Breast epithelium (tissue), 4 donors: ENCODE measurements at places on chromosomes 2 and 18. TPM values are rescaled to one million over a fixed set of nuclear protein-coding genes. Genes with fewer than 3 reads are reported as not detected.
A peak's percentile ranks its signal among the peaks of the same experiment; 100 is the strongest.

- no peak for DNase-seq
Observed at GRCh38 chr2:10688921-10689807, 611 bp downstream of the NOL10 start.

GRCh38 chr2:148135705-148136104, 114.8 kb downstream of the MBD5 start:
- DNase-seq: no peak

DNA sequence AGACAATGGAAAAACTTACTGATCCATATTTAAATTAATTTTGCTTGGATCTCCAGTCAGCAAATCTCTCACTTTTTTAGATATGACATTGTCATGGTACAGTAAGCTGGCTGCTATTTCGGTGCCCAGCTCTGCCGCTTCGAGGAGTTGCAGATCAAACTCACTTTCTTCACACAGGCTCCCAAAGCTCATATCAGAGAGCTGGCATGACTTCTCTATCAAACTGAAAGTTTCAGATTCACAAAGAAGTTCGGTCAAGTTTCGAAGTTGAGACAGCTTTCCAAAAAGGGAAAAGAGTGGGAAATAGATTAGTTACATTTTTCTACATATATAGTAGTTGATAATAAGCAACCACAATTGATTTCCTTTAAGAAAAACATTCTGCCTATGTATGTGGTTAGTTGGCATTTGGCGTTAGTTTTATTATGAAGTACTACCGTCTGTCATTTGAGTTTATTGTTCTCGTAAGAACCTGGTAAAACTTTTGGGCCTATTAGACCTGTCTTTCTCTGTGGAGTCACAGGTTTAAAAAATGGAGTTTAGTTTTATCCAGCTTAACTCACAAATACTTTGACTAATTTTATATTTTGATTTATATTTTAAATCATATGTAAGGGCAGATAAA, 118.8 kb downstream of the ABCA12 start:
- DNase-seq: no peak

DNA sequence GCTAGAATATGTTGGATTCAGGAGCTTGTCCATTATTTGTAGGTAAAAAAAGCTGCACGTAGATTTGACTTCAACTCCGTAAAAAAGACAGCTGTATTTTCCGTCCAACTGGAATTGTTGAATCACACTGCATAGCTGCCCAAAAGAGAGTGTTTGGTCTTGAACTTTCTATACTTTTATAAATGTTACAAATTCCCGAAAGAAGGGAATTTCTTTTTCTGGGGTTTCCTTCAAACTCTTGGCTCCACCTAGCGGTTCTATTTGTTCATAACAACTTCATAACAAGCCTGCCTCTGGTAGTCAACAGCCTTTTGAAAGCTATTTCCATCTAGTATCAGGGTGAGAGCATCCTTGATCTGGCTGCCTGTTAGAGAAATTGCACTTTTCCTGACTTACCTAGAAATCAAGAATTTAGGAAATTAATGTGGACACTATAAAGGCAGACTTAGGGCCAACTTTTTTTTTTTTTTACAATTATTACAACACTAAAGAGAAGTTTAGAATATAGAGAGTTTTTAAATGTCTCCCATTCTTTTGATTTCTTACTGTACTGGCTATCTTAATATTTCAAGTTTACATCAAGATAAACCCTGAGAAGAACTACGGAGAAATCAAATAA, 48.1 kb downstream of the TMEM185B start:
- no peak for DNase-seq

GRCh38 chr2:102449370-102449974, 23.6 kb upstream of the SLC9A4 start:
- no peak for DNase-seq

DNA sequence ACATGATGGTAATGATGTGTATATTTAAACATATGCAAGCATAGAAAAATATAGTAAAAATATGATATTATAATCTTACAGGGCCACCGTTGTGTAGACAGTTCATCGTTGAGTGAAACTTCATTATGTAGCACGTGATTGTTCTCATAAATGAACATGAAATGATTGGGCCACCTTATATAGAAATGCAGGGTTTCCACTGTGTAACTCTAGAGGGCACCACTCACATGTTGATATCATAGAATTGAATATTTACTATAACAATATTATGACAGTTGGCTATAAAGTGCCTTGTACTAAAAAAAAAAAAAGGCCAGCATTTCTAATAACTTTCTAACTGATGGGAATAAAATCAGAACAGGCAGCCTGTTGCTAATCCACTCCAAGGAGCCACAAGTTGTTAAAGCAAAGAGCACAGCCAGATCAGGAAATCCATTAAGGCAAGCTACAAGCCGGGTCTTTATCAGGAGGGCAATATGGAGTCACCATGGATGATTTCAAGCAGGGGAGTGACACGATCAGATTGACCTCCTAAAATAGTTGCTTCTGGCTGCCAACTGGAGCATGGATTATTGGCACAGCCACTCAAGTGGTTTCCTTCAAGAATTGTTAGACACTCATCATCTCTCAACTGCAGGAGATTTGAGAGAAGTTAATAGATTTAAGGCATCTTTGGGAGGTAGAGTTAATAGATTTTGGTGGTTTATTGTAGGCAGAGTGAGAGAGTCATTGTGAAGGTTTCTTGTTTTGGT, 16.7 kb downstream of the IL1F10 start:
- no peak for DNase-seq

GRCh38 chr2:96510931-96511595, 5.9 kb upstream of the NEURL3 start:
- peak; percentile 22 for DNase-seq

DNA sequence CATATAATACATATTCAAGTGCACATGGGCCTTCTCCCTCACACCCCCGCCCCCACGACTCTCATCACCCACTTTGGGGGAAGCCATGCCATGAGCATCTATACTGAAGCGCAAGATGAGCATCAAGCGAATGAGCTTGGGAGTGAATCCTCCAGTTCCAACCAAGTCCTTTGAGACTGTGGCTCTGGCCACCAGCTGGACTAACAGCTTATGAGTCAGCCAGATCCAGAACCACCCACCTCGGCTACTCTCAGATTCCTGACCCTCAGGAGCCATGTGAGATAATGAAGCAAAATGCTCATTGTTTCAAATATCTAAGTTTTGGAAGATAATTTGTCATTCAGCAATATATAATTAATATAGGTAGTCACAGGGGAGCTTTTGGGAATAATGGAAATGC, 22.2 kb upstream of the IL1RL1 start:
- no peak for DNase-seq

DNA sequence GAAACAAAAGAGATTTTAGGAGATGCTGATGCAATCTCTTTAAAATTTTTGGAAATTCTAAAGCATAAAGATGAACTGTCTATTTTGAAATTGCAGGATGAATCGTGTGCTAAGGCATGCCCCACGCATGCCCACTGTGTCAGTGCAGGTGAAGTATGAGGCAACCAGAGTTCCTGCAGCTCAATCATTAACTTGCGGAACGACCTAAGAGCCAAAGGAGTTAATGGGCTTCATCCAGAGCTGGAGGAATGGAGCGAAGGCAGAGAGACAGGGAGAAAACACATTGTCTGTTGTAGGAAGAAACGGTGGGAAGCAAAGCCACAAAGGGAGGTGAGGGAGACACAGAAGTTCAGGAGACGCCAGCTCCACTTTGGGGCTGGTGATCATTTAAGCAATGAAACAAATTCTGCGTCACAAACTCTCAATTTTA, 265.2 kb downstream of the CCDC85A start:
- no peak for DNase-seq

GRCh38 chr2:233813236-233814055, 35.3 kb downstream of the MROH2A start:
- no peak for DNase-seq

- no peak for DNase-seq
Observed at GRCh38 chr2:41859615-41860514, 188.0 kb upstream of the PKDCC start.

DNA sequence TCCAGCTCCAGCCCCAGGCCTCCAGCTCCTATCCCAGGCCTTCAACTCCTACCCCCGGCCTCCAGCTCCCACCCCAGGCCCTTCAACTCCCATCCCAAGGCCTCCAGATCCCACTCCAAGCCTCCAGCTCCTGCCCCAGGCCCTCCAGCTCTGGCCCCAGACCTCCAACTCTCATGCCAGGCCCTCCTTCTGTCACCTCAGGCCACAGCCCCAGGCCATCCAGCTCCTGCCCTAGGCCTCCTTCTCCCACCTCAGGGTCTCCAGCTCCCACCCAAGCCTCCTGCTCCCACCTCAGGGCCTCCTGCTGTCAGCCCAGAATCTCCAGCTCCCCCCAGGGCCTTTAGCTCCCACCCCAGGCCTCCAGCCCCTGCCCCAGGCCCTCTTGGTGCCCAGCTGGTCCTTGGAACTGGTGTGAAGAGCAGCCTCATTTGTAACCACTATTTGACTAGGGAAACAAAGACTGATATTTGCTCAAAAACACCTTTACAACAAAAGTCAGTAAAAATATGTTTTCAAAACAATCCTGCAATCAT, 67.8 kb upstream of the SALL3 start:
- DNase-seq: no peak

DNA sequence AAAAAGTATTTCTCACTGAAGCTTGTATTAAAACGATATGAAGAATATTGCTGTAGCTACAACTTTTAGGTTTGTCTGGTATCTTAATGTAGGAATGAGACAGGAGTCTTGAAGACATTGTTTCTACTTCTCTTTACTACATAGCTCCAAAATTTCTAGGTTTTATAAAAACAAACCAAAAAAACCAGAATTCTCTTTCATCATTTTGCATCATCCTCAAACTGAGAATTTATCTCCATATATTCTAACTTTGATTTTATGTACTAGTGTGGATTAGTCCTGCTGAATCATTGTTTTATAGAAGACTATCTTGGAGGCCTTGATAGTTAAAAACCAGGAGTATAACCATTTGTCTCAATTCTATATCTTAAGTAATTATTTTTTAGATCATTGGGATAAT, 100.2 kb downstream of the ICA1L start:
- DNase-seq: no peak

GRCh38 chr2:138112536-138112935, 148.3 kb downstream of the HNMT start:
- DNase-seq: no peak

GRCh38 chr2:109378682-109379081, 235.1 kb downstream of the SEPTIN10 start:
- DNase-seq: peak; percentile 2

GRCh38 chr18:9810299-9810698, 75.5 kb upstream of the TXNDC2 start:
- no peak for DNase-seq

- no peak for DNase-seq
Observed at GRCh38 chr18:23126376-23127056, 8.8 kb upstream of the CABLES1 start.

DNA sequence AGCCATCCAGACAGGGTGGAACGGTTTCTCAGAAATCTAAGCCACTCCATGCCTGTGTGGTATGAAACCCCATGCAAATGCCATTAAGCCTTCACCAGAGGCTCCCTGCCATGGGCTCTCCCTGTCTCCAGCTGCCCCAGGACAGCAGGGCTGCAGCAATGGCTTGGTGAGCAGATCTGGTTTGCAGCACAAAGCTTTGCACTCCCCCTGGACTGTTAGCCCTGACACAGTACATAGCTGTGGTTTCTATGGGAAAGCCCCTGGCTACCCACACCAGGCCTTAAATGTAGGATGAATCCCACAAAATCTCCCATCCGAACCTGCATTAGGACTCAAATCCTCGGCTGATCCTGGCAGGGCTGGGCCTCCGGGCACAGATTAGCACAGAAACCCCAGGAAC, 291.6 kb downstream of the TNS1 start:
- DNase-seq: no peak

- DNase-seq: no peak
Observed at GRCh38 chr2:74593826-74594772, 39.6 kb downstream of the DOK1 start.

DNA sequence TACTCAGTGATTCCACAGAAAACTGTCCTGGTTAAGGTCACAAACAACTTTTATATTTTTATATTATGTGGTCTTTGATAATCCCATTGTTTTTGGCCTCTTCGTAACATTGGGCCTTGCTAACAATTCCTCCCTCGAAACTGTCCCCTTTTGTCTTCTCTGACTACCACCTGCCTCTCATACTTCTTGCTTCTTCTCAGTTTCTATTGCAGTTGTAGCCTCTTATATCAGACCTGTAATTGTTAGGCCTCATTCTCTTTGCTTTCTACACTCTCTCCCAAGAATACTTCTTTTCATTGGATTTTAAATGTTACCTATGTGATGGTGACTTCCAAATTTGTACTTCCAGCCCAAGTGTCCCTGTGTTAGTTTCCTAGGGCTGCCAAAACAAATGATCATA, 44.7 kb downstream of the MC4R start:
- no peak for DNase-seq

- DNase-seq: no peak
Observed at GRCh38 chr2:143696651-143697050, 567.4 kb downstream of the ARHGAP15 start.

DNA sequence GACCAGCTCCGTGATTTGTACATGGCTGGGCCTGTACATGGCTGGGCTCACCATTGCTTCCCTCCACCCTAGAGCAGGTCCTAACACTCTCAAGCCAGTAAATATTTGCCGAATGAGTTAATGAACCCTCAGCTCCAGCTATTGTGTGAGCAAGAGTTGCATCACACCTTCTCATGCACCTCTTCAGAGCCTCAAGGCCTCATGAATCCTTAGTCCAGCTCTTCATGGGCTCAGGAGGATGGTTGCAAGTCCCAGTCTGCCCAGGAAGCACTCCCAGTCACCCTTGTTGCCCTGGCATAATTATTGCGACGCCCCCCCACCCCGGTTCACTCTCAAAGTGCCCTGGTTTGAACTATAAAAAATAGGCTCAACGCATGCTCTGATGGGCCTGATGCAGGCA, 30.1 kb upstream of the GNAL start:
- no peak for DNase-seq

- no peak for DNase-seq
Observed at GRCh38 chr2:170971071-170971470, 42.0 kb downstream of the GORASP2 start.

- no peak for DNase-seq
Observed at GRCh38 chr2:209389171-209389618, 34.7 kb upstream of the MAP2 start.

DNA sequence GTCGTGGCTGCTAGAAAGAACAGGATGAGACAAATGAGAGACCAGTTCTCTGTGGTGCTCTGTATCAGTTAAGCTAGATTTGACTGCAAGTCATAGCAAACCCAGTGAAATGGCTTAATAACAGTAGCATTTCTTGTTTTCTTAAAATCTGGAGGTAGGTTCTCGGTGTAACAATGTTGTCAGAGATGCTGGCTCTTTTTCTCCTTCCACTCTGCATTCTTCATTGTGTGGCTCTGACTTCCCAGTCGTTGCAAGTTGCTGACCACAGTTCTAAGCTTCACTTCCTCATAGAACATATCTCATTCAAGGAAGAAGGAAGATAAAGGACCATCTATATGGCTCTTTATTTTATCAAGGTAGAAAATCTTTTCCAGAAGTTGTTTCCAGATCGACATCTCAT, 7.9 kb upstream of the CKAP2L start:
- DNase-seq: no peak

Gene CDC42EP3
- 35.7 TPM for total RNA-seq

Gene IL1A
- total RNA-seq: 0.44 TPM

Gene ACMSD
- not detected for total RNA-seq

Gene FAM117B
- 11.9 TPM for total RNA-seq

Gene ANKRD29
- 9.9 TPM for total RNA-seq

Gene MEP1B
- total RNA-seq: not detected

Gene CHRNG
- not detected for total RNA-seq

Gene MBP
- total RNA-seq: 46.2 TPM

Gene C1QL2
- total RNA-seq: 0.66 TPM

Gene PMAIP1
- total RNA-seq: 7.5 TPM
